RWPE1 (cell line): ENCODE measurements at places on chromosomes 1 and 21.
A peak's percentile ranks its signal among the peaks of the same experiment; 100 is the strongest.

DNA sequence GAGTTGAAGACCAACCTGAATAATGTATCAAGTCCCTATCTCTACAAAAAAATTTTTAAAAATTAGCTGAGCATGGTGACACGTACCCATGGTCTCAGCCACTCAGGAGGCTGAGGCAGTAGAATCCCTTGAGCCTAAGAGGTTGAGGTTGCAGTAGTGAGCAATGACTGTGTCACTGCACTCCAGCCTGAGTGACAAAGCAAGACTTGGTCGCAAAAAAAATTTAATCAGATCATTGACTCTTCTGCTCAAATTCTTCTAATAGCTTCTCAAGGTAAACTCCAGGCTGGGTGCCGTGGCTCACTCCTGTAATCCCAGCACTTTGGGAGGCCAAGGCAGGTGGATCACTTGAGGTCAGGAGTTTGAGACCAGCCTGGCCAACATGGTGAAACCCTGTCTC is 85.9 kb upstream of the PUM1 start:
- no peak for DNase-seq

DNA sequence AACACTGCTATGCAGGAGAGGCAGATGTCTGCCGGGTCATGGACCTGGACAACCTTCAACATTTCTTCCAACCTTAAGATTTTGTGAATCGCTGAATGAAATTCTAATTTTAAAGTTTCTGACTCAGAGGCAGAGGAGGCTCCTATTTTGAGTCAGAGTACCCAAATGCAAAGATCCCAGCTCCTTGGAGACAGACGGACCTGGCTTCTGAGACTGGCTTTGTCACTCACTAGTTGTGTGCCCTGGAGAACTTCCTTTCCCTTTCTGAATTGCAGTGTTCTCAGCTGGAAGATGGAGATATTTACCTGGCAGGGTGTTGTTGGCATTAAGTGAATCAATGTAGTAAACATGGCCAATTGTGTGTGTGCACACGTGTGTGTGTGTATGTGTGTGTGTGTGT is 51.9 kb downstream of the IER5 start:
- DNase-seq: no peak

- peak; percentile 57 for DNase-seq
Observed at GRCh38 chr1:87869567-87869966, 540.9 kb downstream of the LMO4 start.

DNA sequence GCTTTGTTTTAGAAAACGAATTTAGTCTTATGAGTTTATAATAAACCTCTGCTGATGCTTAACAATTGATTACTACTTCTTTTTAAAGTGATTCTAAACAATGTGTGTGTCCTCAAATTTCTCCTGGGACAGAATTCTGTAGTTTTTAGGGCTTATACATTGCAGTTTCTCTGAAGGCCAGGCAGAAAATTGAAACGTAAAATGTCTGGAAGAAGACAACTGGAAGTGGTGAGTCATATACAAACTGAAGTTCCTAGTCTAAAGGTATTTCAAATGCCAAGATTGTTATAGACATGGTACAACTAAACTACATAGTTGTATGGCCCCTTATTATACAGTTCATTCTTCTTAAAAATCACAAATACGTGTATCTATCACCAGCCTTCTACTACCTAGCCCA is 30.5 kb upstream of the RC3H1 start:
- DNase-seq: no peak

DNA sequence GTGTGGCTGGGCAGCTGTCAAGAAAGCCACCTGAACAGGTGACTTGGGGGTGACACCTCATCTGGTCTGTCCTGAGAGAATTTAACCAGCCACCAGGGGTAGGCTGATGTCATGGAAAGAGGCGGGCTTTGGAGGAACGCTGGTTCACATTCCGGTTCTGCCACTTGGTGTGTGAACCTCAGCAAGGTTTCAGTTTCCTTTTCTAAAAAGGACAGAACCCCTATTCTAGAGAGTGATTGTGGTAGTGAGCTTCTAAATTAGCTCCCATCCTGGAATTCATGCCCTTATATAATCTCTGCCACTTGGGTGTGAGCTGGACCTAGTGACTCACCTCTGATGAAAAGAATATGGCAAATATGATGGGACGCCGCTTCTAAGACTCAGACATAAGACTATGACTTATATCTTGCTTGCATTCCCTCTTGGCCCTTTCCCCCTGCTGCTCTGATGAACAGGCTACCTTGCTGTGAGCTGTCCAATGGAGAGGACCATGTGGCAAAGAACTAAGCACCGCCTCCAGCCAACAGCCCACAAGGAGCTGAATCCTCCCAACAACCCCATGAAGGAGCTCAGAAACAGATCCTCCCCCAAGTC is 332.1 kb downstream of the RRAGC start:
- peak; percentile 55 for DNase-seq

- DNase-seq: no peak
Observed at GRCh38 chr1:156840898-156841279, 18.0 kb downstream of the INSRR start.

DNA sequence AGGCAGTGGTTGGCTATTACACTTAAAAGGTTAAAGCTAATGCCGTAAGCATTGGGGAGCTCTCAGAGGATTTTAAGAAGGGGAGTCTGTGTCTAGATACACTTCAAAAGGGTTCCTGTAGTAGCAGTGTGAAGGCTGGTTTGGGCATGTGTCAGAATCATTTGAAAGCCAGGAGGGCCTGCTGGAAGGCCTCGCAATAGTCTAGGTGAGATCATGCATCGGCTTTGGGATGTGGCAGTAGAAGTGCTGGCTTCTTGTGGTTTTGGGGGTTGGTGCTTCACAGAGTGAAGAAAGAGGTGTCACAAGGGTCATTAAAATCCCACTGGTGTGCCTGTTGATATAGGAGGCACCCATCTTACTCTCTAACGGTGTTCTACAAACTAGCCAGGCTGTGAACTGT is 85.7 kb downstream of the ST6GALNAC3 start:
- DNase-seq: no peak

DNA sequence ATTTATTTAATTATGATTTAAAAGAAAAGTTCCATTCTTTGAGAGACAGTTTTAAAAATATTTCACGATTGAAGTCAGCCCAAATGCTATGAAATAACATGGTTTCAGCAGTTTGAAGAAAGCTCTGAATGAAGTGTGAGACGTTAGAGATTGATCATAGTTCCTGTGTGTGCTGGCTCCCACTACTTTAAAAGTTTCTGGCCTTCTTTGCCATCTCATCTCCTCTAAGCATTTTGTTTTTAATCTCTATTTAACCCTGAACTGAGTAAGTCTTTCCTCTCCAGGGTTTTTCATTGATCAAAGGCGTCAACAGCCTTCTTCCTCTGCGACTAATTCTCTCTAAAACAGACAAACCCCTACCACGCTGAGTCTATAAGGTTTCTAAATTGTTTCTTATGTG is 225.3 kb upstream of the B3GALT2 start:
- DNase-seq: no peak

DNA sequence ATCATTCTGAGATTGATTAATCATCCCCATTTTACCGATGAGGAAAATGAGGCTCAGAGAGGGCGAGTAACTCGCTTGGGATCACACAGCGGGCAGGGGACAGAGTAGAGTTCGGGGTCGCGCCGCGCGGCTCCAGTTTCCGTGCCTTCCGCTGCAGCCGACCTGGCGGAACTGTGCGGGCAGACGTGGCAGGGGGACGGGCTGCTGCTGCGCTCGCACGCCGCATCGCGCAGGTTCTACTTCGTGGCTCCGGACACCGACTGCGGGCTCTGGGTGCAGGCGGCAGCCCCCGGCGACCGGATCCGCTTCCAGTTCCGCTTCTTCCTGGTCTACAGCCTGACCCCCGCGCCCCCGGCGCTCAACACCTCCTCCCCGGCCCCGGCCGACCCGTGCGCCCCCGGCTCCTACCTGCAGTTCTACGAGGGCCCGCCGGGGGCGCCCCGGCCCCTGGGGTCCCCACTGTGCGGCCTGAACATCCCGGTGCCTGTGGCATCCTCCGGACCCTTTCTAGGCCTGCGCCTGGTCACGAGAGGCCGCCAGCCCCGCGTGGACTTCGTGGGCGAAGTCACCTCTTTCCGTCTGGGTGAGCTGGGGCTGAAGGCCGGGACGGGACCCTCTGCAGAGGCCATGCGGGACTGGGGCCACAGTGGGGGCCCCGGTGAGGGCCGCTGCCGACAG is 2.3 kb downstream of the LDLRAD2 start:
- no peak for DNase-seq

GRCh38 chr1:61234587-61234919 is 152.2 kb downstream of the NFIA start:
- no peak for DNase-seq

DNA sequence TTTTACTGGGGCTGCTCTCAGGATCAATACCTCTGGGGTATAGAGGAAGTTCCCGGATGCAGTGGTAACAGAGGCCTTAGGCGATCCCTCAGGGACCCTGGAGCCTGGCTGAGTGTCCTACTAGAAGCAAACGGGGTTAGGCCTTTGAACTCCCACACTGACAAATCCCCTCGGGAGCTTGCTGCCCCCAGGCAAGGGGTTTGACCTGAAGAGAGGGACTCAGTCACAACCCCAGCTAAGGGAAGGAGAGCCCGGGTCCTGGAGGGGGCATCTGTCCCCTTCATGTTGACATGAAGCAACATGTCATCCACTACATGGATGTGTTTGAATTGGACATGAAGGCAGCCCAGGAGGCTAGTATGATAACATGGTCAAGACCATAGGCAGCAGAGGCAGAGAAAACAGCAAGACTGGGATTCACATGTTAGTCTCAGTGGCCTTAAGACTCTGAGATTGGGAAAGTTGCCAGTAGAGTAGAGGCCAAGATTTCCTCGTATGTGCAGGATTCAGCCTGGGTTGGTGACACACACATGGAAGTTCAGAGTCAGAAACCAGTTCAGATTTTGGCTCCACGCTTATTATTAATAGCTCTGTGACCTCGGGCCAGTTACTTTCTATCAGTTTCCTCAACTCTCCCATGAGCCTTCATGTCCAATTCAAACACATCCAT is 101.5 kb downstream of the KCNN3 start:
- DNase-seq: no peak

DNA sequence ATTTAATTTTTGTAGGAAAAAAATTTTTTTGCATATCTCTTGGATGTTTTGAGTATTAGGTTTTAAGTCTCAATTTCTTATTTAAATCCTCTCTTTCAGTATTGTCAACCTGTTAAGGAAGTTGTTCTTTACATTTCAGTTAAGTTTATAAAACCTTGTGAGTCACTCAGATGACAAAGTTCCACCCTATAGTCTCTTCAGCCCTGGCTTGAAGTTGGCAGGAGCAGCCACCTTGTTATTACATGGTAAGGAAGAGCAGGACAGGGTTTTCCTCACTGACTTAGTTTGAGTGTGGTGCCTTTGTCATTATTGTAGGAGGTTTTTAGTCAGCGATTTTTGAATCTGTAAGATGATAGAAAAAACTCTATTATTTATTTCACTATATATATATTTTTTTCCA is 2143.9 kb downstream of the MRPL39 start:
- no peak for DNase-seq

DNA sequence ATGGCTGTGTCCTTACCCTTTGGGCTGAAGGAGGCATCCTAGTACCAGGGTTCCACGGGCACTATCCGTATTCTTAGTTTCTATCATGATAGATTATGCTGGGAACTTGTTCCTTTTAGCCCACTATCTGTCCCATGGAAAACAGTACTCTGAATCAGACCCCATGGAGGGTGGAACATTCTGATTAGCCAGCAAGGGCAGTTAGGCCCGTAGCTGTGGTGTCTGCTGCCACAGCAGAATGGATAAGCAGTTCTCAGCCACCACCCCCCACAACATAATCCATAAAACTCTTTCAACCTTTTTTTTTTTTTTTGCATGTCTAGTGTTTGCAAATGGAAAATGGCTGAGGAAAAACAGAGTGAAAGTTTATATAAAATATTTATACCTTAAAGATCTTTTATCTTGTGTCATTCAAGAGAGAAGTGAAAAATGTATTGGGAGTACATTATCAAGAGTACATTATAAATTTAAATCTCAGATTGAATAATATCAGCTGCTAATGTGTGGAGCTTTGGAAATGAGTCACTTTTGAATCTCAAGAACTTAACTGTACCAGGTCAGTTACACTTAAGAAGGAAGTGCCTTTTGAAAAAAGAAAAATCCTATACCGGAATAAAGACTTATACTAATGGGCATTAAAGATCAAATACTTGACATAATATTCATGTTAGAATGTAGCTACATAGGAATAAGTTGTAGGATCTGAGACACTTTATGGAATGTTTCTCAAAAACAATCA is 80.3 kb downstream of the NFIA start:
- no peak for DNase-seq
